HCEC 1CT (cell line): ENCODE measurements at places on chromosomes 1 and 21.
A peak's percentile ranks its signal among the peaks of the same experiment; 100 is the strongest.

DNA sequence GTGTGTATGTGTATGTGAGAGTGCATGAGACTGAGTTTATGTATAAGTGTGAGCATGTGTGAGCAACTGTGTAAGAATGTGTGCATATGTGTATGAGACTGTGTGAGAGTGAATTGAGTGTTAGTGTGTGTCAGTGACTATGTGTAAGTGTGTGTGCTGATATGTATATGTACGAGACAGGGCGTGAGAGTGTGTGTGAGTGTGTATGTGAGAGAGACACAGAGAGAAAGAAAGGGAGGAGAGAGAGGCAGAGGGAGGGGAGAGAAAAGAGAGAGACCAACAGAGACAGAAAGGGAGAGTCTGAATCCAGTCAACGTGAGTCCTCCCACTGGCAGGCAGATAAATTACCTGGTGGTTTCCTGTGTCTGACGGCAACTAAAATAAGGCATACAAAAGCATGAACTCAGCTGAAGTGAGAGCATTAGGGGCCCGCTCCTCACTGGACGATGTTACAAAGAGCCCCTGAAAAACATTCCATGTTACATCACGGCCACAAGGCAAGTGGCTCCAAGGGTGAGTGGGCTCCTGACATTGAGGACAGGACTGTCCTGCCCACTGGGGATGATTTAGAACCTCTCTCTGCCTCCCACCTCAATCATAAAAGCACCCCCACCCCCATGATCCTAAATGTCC lies 66.6 kb upstream of the TIAM1 start:
- DNase-seq, result no peak

DNA sequence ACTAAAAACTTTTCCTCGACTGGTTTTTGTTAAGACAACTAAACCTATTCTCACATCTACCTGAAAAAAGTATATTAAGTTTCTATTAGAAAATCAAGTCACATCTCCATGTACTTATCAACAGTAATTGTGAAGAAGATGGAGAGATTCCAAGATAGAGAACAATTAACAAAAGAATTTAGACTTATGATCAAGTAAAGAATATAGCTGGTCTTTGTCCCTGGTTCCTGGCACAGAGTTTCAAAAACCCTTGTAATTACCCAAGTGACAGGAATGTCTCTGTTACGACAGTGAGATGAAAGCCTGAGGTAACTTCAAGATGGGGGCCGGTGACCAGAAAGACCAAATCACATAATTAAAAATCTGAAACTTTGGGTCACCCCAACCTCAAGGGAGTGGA lies 91.6 kb downstream of the ASH1L start:
- DNase-seq, result no peak

DNA sequence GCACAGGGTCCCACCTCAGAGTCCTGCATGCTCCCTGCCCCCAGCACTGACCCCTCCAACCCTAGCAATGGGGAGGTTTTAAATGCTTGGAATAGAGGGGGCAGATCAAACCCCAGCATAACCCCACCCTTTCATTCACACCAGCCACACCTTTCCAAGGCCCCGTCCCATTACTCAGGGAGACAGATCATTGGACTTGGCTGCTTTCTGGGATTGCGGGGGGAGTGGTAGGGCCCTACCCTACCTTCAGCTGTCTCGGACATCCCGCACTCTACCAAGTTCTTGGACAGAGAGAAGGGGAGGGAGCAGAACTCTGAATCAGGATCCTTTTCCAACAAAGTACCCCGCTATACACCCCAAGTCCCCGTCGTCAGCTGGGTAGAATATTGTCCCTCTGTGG lies 983 bp downstream of the PADI2 start:
- DNase-seq, result no peak

- no peak for DNase-seq
These were observed 135.9 kb downstream of the TPR start for GRCh38 chr1:186239171-186239570.

- DNase-seq, result no peak
These were observed 17.5 kb downstream of the FUBP1 start for GRCh38 chr1:77961392-77961791.

GRCh38 chr1:90716243-90716551 lies 905 bp downstream of the BARHL2 start:
- DNase-seq, result no peak

DNA sequence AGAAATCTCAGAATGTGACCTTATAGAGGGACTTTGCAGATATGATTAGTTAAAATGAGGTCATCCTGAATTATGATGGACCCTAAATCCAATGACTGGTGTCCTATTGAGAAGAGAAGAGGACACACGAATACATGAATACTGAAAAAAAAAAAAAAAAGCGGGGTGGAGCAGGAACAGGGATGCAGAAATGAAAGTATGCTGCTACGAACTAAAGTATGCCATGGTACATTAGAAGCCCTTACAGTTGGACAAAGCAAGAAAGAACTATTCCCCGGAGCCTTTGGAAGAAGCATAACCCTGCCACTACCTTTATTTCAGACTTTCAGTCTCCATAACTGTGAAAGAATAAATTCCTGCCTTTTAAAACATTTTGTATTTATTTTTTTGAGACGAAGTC lies 557.9 kb upstream of the NCAM2 start:
- DNase-seq, result no peak

GRCh38 chr1:167904652-167905130 lies 9.2 kb downstream of the ADCY10 start:
- peak; percentile 85 for DNase-seq
